ENCODE measurements at places on chromosomes 16 and 17.

- ATAC-seq = peak; percentile 34
These were observed 26.2 kb upstream of the RFFL start for GRCh38 chr17:35089586-35090296.

- ATAC-seq = no peak
These were observed 492.3 kb downstream of the NPIPA7 start for GRCh38 chr16:16871196-16871595.

DNA sequence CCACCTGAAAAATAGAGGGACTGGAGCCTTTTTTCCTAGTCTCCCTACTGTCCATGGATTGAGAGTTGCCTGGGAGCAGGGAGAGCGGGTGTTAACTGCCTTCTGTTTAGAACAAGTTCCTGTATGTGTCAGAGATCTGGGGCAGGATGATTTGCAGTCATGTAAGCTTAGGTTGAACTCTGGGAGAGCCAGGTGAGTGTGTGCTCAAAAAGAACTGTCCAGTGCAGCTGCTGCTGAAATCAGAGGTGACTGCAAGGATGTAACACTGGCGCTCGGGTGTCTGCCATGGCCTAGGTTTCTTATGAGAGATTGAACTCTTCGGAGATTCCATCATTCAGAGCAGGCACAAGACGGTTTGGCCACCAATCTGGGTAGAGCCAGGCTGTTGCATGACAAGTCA lies 432.5 kb downstream of the CDH13 start:
- no peak for ATAC-seq

DNA sequence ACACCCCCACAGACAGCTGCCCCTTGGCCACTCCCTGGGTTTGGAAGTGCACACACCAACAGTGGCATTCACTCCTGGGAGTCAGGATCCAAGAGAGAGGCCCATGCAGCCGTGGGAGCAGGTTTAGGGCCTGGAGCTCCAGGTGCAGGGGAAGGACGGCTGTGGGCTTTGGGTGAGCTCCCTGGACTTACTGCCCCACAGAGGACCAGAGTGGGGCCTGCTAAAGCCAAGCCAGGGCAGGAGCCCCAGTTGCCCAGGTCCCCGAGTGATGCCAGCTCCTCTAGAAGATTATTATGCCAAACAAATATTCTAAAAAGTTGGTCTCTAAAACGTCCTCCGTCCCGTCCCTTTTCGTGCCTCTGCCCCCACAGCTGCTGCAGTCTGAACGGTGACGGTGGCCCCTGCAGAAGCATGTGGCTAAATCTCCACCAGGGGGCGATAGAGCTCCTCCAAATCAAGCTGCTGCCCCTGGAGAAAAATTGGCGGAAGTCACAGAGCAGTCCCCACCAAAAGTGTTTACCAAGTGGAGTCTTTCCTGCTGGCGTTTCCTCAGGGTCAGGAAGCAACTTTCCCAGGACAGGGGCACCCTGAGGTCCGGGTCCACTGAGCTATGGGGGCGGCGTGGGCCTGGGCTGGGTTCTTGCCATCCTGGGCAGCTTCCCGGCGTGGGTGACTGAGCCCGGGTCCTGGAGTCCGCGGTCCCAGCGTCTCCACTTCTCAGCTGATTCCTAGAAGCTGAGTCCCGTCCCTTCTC lies 4.2 kb downstream of the ARMC7 start:
- peak; percentile 65 for ATAC-seq

GRCh38 chr16:89334461-89334860 lies 117.0 kb downstream of the ZNF778 start:
- ATAC-seq = peak; percentile 17

DNA sequence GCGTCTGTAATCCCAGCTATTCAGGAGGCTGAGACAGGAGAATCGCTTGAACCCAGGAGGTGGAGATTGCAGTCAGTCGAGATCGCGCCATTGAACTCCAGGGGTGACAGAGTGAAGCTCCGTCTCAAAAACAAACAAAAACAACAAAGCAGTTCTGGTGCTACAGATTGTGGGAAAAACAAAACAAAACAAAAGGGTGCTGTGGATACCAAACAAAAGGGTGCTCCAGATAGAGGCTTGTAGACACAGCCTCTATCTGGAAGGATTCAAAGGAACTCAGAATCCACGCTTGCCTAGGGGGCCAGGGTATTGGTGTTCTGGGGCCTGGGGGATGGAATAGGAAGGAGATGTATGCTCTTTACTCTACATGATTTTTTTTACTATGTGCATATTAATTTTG lies 2.5 kb downstream of the MYLK3 start:
- ATAC-seq = no peak

- ATAC-seq = peak; percentile 76
These were observed 36.9 kb downstream of the TBX4 start for GRCh38 chr17:61488878-61489718.

GRCh38 chr16:55120408-55120807 lies 189.7 kb downstream of the IRX5 start:
- no peak for ATAC-seq

DNA sequence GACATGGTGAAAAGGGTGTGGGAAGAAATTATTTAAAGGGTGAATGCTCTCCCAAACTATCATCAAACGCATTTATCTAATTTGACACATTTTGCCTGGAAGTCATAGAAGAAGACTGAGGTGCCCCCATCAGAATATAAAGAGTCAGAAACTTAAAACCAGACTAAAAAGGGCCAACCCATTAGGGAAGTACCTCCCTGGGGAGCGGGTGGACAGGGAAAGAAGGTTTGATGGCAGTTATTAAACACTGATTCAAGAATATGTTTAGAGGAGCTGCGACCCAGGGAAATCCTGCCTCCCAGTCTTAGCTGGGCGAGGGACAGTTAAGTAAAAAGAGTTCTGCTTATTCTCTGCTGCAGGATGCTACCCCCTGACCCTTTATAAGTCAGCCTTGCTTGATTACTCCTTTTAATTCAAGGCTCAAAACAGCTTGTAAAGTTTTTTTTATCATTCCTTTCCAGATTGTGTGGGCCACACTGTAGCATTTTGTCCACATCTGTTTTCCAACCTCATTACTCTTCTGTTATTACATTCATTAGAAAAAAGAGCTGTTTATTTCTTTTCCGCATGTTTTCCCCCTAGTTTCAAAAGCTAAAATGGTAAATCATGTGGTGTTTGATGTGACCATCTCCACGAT lies 138.5 kb upstream of the TBX2 start:
- no peak for ATAC-seq

DNA sequence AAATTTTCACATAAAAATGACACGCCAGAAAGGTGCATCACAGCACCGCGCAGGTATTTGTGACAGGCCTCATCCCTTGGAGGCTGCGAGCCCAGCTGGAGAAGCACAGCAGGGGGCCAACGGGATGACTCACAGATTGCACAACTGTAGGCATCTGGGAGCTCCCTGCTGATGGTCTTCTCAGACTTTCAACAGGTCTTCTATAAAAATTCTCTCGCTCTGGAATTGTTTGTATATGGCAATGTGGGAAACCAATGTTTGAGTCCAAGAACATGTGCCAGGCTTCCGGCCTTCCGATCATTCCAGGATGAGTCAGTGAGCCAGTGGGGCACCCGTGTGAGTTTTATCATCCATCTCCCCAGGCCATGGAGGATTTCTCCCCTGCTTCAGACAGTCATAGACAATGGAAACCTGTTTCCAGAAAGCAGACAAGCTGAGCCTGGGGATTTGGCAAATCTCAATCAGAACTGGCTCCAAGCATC lies 24.1 kb upstream of the ADORA2B start:
- peak; percentile 89 for ATAC-seq

GRCh38 chr16:56325956-56326355 lies 99.4 kb downstream of the AMFR start:
- ATAC-seq = no peak

- no peak for ATAC-seq
These were observed 425.0 kb downstream of the CDH11 start for GRCh38 chr16:64696866-64697265.

DNA sequence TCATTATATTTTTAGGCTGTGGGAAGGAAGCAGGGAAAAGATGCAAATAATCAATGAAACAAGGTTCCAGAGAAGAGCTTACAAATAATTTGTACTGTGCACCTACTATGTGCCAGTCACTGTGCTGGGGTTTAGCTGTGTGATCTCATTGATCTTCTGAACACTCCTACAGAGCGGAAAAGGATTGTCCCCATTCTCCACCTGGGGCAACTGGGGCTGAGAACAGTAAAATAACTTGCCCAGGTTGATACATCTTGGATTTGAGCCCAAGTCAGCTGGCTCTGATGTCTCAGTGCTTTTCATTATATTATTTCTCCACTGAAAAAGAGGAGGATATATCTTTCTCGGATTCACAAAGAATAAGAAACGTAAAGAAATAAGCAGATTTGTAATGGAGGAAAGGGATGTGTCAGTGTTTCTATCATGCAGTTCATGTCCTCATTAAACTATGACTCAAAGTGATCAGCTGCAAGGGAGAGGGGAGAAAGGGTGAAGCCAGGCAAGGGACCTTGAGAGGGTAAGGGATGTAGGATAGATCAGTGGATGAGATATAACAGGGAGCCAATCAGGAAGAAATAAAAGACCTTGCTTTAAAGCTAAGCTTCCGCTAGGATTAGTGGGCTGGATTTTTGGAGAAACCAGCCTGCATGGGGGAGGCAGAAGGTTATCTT lies 143.6 kb upstream of the NOL11 start:
- no peak for ATAC-seq

GRCh38 chr17:13785981-13786598 lies 184.4 kb upstream of the HS3ST3A1 start:
- ATAC-seq = no peak

GRCh38 chr17:78748730-78749317 lies 33.2 kb downstream of the CYTH1 start:
- peak; percentile 89 for ATAC-seq

- ATAC-seq = peak; percentile 16
These were observed 544 bp downstream of the CYB561 start for GRCh38 chr17:63445571-63445953.

DNA sequence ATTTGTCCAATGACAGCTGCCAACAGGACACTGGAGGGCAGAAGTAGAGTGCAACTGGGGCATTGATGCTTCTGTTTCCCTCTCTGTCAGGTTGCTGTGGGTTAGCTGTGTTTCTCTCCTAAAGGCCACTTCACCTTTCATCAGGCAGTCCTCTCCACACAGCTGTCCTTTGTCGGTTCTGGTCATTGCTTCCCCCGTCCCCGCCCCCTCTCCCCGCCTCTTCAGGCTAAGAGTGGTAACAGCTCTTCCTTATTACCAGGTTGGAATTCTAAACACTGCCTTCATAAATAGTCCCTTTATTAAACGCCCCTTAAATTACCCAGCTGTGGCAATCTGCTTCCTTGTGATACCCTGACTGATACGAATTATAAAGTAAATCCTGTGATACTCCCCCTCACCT lies 31.8 kb upstream of the NSRP1 start:
- ATAC-seq = no peak

GRCh38 chr17:17180141-17180603 lies 26.0 kb downstream of the PLD6 start:
- ATAC-seq = peak; percentile 81

DNA sequence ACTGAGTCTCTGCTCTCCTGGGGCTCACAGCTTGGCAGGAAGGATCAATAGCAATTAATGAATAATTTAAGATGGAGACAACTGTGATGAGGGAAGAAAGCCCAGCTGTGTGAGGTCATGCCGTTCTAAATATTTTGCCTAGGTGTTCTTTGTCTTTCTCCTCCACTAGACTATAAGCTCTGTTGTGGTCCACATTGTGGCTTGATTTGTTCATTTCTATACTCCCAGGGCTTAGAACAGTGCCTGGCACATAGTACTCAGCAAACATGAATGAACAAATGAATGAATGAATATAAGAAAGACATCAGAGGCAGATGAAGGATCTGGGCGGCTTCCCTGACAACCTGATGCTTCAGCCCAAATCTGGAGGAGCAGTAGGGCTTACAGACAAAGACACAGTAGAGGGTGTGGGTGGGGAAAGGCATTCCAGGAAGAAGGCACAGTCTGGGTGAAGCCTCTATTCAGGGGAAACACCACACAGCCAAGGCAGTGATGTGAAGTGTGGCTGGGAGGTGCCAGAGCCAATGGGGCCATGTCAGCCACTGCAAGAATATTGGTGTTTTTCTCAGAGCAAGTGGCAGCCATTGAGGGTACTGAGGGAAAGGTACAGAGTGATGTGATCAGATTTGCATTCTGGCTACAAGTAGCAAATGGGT lies 8.3 kb downstream of the CDH13 start:
- no peak for ATAC-seq

- no peak for ATAC-seq
These were observed 10.3 kb upstream of the AKAP10 start for GRCh38 chr17:19987897-19988296.

GRCh38 chr17:8117980-8118768 lies at the start of gene ALOXE3:
Gene ALOXE3, minus strand, starts transcription at chr17:8118514. Its CDS starts 524 bp downstream, at chr17:8117990.
- ATAC-seq = peak; percentile 67

DNA sequence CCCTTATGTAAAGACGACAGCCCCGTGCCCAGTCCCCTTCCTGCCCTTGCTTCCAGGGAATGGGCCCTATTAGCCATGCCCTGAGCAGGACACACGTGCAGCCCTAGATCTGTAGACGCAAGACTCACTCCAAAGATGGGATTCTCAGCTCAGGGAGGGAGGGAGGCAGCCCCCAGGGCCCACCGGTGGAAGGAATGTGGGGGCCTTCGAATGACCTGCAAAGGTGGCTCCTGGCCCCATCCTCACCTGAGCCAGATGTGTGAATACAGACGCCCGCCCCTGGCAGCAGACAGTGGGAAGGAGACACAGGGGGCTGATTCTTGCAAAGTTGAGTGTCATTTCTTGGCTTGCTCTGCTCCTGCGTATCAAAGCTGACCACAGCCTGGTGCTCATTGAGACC lies 47.8 kb downstream of the LITAF start:
- no peak for ATAC-seq

- ATAC-seq = no peak
These were observed 40.4 kb downstream of the BAIAP2 start for GRCh38 chr17:81075307-81075706.

GRCh38 chr17:494601-495265 lies 142.1 kb upstream of the RPH3AL start:
- ATAC-seq = no peak

DNA sequence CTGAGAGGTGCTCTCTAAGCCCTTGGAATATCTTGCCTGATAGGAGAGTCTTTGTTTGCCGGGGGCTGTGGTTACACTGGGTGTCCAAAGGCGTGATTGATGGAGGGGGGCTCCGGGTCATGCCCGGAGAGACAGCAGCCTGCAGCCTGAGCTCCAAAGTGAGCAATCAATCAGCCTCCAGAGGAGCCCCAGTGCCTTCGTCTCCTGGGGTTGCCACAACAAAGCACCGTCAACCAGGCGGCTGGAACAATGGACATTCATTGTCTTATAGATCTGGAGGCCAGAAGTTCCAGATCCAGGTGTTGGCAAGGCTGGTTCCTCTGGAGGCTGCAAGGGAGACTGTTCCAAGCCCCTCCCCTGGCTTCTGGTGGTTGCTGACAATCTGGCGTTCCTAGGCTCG lies 24.0 kb upstream of the GINS2 start:
- ATAC-seq = no peak

GRCh38 chr16:28193530-28194423 lies 18.0 kb downstream of the XPO6 start:
- ATAC-seq = no peak

DNA sequence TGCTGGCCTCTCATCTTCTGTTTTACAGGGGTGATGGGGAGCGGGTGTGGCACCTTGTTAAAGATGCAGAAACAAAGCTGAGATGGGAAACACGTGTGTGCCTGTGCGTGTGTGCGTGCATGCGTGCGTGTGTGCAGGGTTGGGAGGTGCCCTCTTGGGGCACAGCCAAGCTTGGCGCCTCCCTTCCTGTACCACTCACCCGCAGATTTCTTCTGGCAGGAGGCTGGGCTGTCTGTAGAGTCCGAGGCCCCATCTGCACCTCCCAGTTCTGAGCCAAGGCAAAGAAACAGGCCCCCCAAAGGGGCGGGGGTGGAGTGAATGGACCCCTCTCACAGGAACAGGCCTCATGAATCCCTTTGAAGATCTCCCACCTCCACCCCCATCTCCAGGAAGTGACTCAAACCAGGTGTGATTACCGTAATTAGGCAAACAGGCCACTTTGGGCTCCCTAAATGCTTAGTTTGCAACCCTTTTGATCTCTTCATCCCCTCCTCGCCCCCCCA lies 20.9 kb downstream of the TNS4 start:
- ATAC-seq = peak; percentile 68

All from esophagus mucosa (tissue), 1 donor.